ENCODE measurements at places on chromosomes 1 and 21. TPM values are rescaled to one million over a fixed set of nuclear protein-coding genes. Genes with fewer than 3 reads are reported as not detected.

The KCNJ15 gene
- total RNA-seq, result 3.6 TPM

The PLA2G2D gene
- total RNA-seq, result not detected

The TSPAN1 gene
- total RNA-seq, result not detected

DNA sequence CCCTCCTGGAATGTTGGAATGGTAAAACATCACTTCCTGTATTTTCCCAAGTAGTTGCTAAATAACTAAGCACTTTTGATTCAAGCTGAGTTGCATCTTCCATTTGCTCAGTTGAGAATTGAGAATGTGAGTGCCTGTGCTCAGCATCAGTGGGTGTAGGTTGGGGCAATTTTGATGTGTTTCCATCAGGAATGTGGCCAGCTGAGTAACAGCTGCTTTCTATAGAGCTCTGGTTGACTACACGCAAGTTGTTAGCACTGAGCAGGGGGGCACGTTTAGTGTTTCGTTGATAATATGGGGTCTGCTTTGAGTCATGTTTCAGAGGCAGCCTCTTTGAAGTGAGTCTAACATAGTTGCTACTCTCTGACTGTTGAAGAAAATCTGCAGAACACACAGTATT, 41.5 kb downstream of the LRRC53 start:
- no peak for DNase-seq

DNA sequence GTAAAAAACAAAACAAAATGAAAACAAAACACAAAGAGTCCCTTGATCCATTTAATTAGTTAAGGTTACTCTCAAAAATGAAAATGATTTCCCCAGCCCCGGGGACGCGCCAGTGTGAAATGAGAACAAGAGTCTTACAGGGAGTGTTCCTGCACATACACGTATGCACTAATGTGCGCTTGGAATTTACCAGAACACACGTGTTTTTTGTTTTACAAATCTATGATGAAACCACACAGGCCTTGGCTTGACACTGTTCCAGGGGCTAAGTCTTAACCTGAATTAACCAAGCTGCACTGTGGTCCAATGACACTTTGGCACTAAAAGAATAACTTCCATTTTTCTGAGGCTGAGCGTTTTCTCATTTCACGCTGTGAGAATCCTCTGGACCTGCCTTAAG, 63.7 kb downstream of the SLC45A1 start:
- no peak for DNase-seq

DNA sequence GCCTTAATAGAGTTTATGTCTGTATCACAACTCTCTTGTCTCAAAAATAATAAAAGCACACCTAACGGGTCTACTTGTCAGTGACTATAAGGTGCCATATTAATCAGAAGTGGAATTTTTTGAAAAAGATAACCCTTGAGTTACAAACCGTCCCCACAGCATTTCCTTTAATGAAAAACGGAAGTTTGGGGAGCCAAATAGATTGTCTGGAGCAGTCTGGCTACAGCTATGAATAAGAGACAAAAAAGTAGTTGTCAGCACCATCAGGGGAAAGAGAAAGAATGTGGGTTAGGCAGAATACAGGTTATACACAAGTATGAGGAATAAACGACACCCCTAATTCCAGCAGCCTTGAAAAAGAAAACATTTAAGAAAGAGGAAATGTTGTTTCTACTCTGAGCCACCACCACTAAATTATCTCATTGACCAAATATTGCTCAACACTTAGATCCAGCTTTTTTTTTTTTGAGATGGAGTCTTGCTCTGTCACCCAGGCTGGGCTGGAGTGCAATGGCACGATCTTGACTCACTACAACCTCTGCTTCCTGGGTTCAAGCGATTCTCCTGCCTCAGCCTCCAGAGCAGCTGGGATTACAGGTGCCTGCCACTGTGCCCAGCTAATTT, 29.4 kb upstream of the USP24 start:
- no peak for DNase-seq

DNA sequence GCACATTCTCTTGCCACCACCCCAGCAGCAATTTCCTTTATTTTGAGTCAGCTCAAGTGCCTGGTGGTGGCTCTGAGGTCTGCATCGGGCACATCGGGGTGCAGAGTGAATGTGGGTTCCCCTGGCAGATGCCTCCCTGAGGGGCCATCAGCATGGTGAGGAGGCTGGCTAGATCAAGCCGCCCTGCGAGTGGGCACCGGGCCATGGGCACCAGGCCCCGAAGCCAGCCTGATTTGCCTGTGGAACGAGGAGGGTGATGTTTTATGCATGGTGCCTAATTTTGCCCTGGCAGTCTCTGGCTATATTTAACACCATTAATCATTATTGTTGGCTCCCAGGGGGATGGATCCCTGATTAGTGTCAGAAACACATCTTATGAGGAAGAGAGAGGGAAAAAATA, 36.3 kb downstream of the ACTL8 start:
- DNase-seq, result no peak

DNA sequence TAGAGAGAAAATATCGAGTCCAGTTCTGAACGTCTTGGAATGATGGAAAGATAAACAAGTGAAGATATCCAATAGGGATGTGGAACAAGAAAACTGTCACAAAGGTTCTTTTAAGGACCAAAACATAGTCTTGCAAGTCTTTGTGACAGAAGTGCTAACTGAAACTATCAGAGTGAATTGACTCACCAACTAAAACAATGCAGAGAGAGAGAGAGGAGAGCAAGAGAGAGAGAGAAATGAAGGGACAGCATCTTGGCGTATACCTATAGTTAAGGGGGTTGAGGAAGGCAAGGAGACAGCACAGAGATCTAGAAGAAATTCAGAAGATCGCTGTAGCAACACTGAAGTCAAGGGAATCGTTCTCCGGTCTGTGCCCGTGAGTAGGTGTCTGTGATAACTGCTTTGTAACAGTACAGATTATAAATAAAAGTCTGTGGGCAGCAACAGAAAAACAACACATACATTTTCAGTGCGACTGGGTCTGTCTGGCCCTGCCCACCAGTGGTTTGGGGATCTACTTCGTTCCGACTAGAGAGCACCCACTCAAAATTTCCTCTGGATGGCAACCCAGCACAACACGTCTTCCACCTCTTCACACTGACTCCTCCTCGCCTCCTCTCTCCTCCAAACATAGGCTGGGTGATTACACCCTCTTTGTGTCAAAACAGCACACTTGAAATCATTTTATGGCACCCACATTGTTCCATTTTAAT, 4.8 kb upstream of the COA6 start:
- no peak for DNase-seq

DNA sequence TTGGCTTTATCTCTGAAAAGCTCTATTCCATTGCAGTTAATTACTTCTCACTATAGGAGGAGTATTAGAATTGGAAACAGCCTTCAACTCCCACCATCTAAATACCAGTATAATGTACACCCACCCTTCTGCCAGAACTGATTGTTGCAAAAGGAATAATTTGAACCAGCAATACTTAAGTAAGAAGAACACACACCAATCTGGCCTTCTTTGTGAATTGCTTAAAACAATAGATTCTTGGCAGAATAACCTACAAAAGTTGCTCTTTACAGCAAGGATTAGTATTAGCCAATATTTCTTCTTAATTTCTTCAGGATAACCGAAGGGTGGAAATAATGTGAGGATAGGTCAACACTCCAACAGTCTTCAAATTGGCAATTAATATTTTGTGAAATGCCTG, 54.9 kb upstream of the ADAMTS5 start:
- no peak for DNase-seq

Data from omental fat pad (tissue), 4 donors.